GM03348 (cell line): ENCODE measurements at places on chromosomes 13 and 19.

- no peak for DNase-seq
These were observed 88.1 kb downstream of the POSTN start for GRCh38 chr13:37510441-37510840.

DNA sequence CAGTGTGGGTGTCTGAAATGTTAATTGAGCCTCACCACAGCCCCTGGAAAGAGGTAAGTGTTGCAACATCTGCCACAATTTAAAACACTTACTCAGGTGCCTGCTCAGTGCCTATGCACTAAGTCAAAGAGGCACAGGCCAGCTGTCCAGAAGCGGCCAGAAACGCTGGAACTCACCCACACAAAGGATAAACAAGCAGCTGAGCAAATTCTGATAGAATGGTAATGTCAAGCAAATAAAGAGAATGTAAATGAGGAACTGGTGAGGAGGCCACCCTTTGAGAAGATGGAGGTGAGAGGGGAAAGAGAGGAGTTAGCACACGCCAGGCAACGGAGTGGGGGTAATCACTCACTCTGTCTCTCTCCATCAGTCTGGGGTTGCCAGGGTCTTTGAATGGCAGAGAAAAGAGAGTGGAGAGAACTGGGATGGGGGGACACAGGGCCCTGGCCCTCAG is 67.7 kb upstream of the SERP2 start:
- DNase-seq: no peak

DNA sequence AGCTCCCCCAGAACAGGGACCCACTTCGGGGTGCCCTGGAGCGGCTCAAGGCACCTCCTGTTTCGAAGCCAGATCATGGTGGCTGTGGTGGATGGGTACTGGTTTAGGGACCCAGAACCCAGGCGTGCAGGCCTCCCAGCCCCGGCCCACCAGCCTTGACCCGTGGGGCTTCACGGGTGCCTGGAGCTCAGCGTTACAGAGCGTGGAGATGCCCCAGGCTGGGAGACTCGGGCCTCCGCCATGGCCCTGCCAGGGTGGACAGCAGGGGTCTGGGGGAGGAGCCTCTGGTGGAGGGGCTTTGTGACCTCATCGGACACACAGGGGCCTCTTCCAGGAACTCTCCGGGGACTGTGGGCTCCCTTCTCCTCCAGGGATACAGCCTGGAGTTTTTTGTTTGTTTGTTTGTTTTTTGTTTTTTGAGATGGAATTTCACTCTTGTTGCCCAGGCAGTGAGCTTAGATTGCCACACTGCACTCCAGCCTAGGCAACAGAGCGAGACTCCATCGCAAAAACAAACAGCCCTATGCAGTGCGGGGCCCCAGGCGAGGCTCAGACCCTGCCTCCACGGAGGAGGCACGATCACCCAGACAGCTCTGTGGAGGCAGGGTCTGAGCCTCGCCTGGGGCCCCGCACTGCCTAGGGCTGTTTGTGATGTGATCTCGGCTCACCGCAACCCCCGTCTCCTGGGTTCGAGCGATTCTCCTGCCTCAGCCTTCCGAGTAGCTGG is at the start of gene GARIN5B:
TSS of gene GARIN5B (minus strand) at position 271 of the 727 bp plus-strand sequence. CDS start at position 77, 194 bp downstream.
- no peak for DNase-seq

- no peak for DNase-seq
These were observed 134.2 kb downstream of the MIPEP start for GRCh38 chr13:23754997-23755396.

- DNase-seq: peak; percentile 72
These were observed 6.0 kb downstream of the RCN3 start for GRCh38 chr19:49533551-49534488.

DNA sequence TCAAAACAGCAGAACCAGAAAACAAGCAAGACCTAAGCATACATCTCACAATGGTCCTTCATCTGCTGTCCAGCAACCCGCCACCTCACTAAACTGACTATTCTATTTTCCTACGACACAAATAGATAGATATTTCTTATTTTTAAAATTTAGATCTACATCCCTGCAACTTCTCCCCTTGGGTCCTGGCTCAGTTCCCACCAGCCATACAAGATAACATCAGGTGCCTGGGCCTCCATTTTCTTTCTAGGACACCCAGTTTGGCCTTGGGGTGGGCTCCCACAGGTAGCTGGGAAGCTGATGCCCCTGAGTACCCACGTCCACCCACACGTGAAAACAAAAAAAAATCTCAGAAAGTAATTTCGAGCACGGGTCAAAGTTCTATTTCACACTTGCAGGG is 47.6 kb downstream of the TGDS start:
- DNase-seq: no peak

- DNase-seq: no peak
These were observed 21.0 kb downstream of the GRIK5 start for GRCh38 chr19:42048992-42049391.

DNA sequence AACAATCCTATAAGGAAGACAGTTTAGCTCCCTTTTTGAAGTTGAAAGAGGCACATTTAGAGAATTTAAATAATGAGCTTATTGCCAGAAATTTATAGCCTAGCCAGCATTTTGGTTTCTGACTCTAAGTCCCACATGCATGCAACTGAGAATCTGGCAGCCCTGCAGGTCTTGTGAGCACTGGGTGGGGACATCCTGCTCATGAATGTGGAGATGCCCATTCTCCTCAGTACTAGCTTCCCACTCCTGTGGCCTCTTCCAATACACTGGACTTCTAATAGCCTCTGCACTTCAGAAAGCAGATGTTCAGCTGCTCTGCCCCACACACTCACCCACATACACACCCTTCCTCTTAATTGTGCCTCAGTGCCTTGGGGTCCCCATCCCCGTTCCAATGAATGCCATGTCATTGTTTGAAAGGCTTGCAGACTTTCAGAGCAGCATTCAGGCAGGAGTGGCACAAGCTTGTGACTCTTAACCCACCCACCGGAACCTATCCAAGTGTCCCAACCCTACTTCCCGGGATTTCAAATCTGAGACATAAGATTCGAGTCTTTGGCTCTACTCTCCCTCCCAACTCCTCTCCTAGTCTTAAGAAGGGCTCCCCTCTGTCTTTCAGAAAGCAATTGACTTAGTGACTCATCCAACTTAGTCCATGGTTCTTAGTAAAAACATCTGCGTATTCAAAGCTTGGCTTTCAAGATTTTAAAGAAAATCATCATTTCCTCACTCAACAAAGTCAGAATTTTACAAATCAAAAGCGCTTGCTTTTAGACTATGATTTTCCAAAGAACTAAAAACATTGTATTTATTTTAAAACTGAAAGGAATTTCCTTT is 80.0 kb upstream of the FREM2 start:
- DNase-seq: peak; percentile 5

GRCh38 chr13:76164290-76164689 is 528.2 kb downstream of the LMO7 start:
- no peak for DNase-seq

GRCh38 chr19:33187183-33187540 is 7.0 kb upstream of the LRP3 start:
- DNase-seq: no peak

DNA sequence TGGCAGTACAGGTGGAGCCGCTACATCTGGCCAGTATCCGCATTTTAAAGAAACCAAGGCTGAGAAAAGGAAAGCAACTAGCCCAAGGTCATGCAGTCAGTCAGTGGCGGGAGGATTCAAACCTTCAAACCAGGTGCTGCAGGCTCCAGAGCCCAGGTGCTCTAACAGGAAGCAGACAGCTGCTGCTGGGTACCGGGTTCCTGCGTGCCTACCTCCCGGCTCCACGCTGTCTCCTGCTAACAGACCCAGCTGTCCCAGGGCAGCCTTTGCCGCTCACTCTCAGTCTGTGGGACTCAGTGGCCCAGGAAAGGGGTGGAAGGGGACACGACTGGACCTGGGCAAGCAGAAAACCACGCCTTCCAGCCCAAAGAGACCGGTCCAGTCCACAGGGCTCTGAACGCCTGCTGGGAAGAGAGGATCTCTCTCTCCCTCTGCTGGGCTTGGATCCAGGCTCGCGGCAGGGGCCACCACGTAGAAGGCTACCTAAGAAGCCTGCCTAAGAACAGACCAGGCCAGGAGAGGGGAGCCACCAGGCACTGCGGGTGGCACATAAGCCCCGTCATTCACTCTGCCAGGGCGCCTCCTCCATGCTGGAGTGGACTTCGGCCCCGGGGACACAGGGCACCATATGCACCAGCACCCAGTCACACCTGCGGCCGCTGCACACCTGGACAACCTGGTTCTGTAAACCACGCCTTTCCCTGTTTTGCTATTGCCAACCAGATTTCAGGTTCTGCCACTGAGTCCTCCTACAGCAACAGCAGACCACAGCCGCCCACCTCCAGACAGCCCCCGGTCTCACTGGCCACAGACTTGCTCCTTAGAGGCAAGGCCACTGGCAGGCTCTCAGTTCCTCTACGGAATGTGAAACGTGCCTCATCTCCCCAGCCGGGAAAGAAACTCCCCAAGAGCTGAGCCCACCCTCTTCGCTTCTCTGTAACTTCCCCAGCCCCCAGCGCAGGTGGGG is 4.6 kb downstream of the DAPK3 start:
- DNase-seq: no peak
